ENCODE measurements at places on chromosomes 5 and 9.
A peak's percentile ranks its signal among the peaks of the same experiment; 100 is the strongest.

DNA sequence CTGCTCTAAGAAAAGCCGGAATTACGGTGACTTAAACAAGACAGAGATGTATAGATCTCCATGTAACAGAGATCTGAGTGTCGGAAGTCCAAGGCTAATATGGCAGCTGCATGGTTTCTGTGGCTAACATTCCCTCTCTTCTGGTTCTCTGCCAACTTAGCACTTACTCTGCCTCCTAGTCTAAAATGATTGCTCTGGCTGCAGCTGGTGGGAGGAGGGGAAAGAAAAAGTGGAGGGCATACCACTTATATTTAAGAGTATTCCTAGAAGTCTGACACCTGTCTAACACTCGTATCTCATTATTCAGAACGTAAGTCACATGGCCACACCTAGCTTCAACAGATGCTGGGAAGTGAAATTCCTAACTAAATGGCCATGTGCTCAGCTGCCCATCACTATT, 551.5 kb upstream of the TLE4 start:
- H3K27me3 ChIP-seq = no peaks in the 10 kb centered on the region
- no peaks in the 10 kb centered on the region for H3K4me1 ChIP-seq
- DNase-seq = no peak
- H3K4me3 ChIP-seq = no peak overlapping the region

GRCh38 chr9:128553728-128554127, 1.3 kb downstream of the SPTAN1 start:
- no peaks in the 10 kb centered on the region for H3K36me3 ChIP-seq
- H3K27me3 ChIP-seq = no peaks in the 10 kb centered on the region
- DNase-seq = no peak
- H3K4me3 ChIP-seq = no peak overlapping the region

DNA sequence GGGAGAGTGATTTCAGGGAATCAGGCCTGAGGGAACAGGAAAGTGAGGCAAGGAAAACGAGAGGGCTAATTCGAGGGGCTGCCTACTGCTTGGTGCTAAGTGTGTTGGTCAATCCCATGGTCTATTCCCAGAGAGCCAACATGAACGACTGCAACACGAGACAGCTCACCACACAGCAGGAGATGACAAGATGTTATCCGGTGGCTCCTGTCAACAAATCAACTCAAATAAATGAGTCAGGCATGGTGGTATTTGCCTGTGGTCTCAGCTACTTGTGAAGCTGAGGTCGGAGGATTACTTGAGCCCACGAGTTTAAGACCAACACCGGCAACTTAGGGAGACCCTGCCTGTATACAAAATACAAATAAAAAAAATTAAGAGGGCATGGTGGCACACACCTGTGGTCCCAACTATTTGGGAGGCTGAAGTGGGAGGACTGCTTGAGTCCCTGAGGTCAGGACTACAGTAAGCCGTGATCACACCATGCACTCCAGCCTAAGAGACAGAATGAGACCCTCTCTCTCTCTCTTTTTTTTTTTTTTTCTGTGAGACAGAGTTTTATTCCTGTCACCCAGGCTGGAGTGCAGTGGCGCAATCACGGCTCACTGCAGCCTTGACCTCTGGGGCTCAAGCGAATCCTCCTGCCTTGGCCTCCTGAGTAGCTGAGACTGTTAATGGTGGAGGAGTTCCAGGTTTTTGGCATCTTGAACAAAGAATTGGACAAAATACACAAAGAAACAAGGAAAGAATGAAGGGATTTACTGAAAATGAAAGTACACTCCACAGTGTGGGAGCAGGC, 9.0 kb upstream of the FAF2 start:
- no peaks in the 10 kb centered on the region for H3K36me3 ChIP-seq
- H3K4me3 ChIP-seq = no peak overlapping the region
- no peak overlapping the region for H3K27ac ChIP-seq
- no peak for DNase-seq

DNA sequence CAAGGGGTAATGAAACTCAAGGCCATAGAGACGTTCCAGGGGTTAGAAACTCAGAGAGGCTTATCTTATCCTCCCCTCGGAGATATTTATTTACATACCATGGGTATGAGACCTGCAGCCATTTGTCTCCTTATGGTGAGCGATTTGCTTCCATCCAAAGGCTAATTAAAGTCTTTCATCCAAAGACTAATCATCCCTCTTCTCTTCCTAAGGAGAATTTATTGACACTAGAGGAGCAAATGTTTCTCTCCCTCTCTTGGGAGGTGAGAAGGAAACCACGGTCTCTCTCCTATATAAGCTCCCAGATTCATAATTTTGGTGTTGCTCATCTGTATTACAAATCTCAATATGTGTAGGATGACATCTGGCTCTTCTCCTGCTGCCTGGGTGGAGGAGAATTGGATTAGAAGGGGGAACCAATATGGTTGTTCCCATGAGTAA, 31.0 kb upstream of the RPS23 start:
- no peaks in the 10 kb centered on the region for H3K36me3 ChIP-seq
- H3K4me3 ChIP-seq = no peak overlapping the region
- H3K27me3 ChIP-seq = no peaks in the 10 kb centered on the region
- peaks cover 6% of the 10 kb centered on the region for H3K4me1 ChIP-seq
- no peak for DNase-seq

GRCh38 chr5:64050296-64050695, 88.1 kb upstream of the HTR1A start:
- H3K4me3 ChIP-seq = no peak overlapping the region
- no peaks in the 10 kb centered on the region for H3K4me1 ChIP-seq
- H3K27me3 ChIP-seq = no peaks in the 10 kb centered on the region
- no peak overlapping the region for H3K27ac ChIP-seq
- no peaks in the 10 kb centered on the region for H3K36me3 ChIP-seq
- DNase-seq = no peak

DNA sequence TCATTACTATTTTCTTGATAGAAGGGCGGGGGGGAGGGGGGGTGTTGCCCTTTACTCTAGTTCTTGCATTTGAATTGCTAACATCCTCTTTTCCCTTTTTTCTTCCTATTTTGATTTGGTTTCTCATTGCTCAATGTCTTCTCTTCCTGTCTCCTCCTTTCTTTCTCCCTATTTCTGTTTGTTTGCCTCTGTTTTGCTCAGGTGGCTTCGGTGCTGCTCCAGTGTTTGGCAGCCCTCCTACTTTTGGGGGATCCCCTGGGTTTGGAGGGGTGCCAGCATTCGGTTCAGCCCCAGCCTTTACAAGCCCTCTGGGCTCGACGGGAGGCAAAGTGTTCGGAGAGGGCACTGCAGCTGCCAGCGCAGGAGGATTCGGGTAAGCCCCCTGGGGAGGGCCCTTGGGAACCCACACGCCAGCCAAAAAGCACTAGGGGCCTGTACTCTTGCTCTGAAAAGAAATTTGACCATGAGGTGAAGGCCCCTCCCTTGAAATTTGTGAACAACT, 48.3 kb downstream of the FAM78A start:
- H3K27me3 ChIP-seq = no peaks in the 10 kb centered on the region
- H3K4me3 ChIP-seq = no peak overlapping the region
- peak; percentile 71 for DNase-seq
- H3K4me1 ChIP-seq = no peaks in the 10 kb centered on the region

DNA sequence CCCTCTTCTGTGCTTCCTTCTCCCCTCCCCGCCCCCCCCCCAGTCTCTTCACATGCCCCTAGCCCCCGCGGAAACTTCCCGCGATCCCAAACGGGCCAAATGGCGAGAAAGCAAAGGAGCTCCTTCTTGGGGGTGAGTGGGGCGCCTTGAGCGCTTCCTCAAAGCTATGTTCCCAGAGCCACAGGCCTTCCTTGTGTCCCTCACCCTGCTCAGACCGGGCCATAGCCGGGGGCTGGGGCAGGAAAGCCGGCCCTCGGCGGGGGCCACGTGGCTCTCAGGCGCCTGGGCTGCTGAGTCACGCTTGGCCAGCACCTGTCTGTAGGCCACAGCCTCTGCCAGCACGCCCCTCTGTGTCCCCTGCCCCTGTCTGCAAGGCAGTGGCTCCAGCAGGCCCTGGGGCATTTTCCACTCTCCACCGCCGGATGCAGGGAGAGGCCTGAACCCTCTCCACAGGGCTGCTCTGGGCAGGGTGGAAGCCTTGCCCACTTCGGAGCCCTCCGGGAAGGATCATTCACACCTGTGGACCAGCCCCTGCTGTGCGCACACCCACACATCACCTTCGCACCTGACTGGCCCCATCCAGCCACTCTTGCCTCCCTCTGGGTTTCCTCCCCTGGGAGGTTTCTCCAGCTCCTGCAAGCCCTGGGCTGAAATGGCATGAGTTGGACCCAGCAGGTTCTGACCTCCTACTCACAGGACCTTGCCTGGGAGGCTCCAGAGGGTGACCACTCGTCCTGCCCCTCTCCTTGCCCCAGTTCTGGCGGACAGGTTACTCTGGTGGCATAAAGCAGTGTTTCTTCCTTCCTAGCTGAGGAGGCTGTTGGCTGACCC, 1.2 kb upstream of the SQSTM1 start:
- H3K27me3 ChIP-seq = no peaks in the 10 kb centered on the region
- H3K36me3 ChIP-seq = peaks cover 31% of the 10 kb centered on the region
- no peak overlapping the region for H3K4me3 ChIP-seq

DNA sequence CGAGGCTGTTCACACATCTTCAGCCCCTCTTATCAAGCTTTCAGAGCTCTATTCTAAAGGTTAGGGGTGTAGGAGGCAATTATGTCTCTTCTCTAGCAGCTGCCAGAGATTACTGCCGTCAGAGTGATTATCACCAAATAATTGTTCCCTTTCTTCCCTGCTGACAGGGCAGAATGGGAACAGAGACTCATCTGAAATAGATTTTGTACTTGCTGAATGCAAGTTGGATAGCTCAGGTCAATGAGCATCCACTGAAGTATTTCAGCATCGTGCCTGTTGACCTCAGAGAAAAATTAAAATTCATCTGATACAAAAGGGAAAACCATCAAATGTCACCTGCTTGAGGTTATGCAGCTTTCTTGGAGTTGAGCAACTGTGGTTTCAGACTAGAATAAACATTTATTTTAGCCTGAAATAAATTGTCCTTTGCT, 213.7 kb upstream of the MAP3K1 start:
- H3K36me3 ChIP-seq = no peaks in the 10 kb centered on the region
- H3K27me3 ChIP-seq = no peaks in the 10 kb centered on the region
- no peak overlapping the region for H3K27ac ChIP-seq

DNA sequence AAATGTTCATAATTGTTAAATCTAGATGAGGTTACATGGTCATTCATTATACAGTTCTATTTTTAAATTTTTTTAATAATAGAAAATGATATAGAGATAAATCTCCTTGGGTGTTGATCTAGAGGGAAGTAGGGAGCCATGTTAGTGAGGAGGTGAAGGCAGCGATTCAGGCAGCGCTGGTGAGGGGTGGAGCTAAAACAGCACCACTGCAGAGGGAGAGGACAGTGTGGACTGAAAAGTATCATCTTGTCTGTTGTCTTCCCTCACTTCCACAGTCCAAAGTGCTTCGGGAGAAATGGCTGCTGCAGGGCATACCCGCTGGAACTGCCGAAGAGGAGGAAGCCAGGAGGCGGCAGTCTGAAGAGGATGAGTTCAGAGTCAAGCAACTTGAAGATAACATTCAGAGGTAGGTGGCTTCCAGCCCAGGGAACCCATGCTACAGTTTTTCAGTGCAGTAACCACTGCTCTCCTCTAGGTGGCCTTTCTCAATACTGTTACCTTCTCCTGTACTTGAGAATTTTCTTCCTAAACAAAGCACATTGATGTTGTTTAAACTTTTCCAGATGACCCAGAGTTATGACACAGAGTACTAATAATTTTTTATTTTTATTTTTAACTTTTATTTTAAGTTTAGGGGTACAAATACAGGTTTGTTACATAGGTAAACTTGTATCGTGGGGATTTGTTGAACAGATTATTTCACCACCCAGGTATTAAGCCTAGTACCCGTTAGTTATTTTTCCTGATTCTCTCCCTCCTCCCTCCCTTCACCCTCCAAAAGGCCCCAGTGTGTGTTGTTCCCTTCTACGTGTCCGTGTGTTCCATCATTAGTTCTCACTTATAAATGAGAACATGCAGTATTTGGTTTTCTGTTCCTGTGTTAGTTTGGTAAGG, 100.5 kb downstream of the PALM2AKAP2 start:
- H3K27ac ChIP-seq = no peak overlapping the region
- no peak for DNase-seq
- no peaks in the 10 kb centered on the region for H3K36me3 ChIP-seq
- H3K27me3 ChIP-seq = no peaks in the 10 kb centered on the region

- no peaks in the 10 kb centered on the region for H3K27me3 ChIP-seq
- no peak overlapping the region for H3K27ac ChIP-seq
- peaks cover 25% of the 10 kb centered on the region for H3K4me1 ChIP-seq
- H3K4me3 ChIP-seq = no peak overlapping the region
These were observed 63.4 kb downstream of the KLF4 start for GRCh38 chr9:107426126-107426525.

GRCh38 chr5:61139931-61140330, 22.3 kb downstream of the SMIM15 start:
- H3K27me3 ChIP-seq = no peaks in the 10 kb centered on the region
- no peaks in the 10 kb centered on the region for H3K4me1 ChIP-seq

DNA sequence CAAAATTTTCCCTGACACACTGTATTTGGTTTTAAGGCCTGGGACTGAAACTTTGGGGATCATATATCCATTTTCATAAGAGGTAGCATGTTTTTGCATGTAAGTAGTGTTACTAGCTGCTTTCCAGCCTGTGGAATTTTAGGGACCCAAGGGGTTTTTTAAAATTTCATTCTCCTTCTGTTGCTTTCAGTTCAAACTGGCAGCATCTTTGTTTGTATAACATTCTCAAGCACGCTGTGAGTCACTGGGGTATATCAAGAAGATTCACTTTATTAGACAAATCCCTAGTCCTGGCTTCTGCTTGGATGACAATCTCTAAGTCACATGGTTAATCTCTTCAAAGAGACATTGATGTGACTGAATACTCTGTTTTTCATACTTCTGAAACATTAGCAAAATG, 479.0 kb downstream of the CYLC2 start:
- no peak for DNase-seq
- H3K4me3 ChIP-seq = no peak overlapping the region
- no peaks in the 10 kb centered on the region for H3K4me1 ChIP-seq
- no peak overlapping the region for H3K27ac ChIP-seq

GRCh38 chr5:86797677-86798076, 179.9 kb downstream of the COX7C start:
- H3K36me3 ChIP-seq = no peaks in the 10 kb centered on the region
- H3K27ac ChIP-seq = no peak overlapping the region
- H3K27me3 ChIP-seq = no peaks in the 10 kb centered on the region

- no peaks in the 10 kb centered on the region for H3K36me3 ChIP-seq
- H3K4me1 ChIP-seq = peaks cover 14% of the 10 kb centered on the region
- no peak for DNase-seq
- H3K27me3 ChIP-seq = no peaks in the 10 kb centered on the region
- no peak overlapping the region for H3K27ac ChIP-seq
These were observed 175.8 kb upstream of the GAS1 start for GRCh38 chr9:87122947-87123685.

- peaks cover 62% of the 10 kb centered on the region for H3K4me1 ChIP-seq
- no peak overlapping the region for H3K27ac ChIP-seq
- no peaks in the 10 kb centered on the region for H3K27me3 ChIP-seq
- H3K36me3 ChIP-seq = no peaks in the 10 kb centered on the region
These were observed 524 bp downstream of the FUBP3 start for GRCh38 chr9:130579738-130580463.

GRCh38 chr5:145996135-145996534, 59.8 kb downstream of the SH3RF2 start:
- no peaks in the 10 kb centered on the region for H3K4me1 ChIP-seq
- H3K27me3 ChIP-seq = no peaks in the 10 kb centered on the region
- no peak for DNase-seq
- H3K27ac ChIP-seq = no peak overlapping the region

- no peak overlapping the region for H3K4me3 ChIP-seq
- DNase-seq = no peak
- no peaks in the 10 kb centered on the region for H3K27me3 ChIP-seq
- no peak overlapping the region for H3K27ac ChIP-seq
- no peaks in the 10 kb centered on the region for H3K4me1 ChIP-seq
These were observed 160.5 kb downstream of the ENTREP1 start for GRCh38 chr9:69485466-69485865.

GRCh38 chr5:124583469-124584350, 162.7 kb downstream of the ZNF608 start:
- DNase-seq = no peak
- no peaks in the 10 kb centered on the region for H3K36me3 ChIP-seq
- no peak overlapping the region for H3K4me3 ChIP-seq
- H3K4me1 ChIP-seq = peaks cover 8% of the 10 kb centered on the region
- no peaks in the 10 kb centered on the region for H3K27me3 ChIP-seq
- no peak overlapping the region for H3K27ac ChIP-seq
